ENCODE measurements at places on chromosomes 5 and 9.

- DNase-seq = no peak
Observed at GRCh38 chr5:53994148-53994547, 316.2 kb downstream of the ARL15 start.

DNA sequence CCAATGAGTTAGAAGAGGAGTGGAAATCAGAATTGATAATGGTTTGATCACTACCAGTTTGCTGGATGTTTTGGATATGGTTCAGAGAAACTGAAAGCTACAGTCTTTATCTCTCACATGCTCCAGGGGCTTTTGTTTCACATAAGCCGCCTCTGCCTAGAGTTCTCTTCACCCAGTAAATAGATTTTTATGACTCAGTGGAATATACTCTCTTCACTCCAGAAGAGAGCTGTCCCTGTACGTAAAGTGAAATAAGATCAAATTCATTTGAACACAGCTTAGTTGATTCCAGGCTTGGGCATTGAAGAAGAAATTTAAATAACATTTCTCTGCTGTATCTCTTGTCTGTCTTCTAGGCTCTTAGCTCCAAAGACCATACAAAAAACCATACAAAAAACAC lies 184.9 kb downstream of the TRPM3 start:
- DNase-seq = no peak

GRCh38 chr5:15012061-15012460 lies 140.5 kb upstream of the ANKH start:
- no peak for DNase-seq

- no peak for DNase-seq
Observed at GRCh38 chr9:38406476-38407186, 14.1 kb downstream of the ALDH1B1 start.

DNA sequence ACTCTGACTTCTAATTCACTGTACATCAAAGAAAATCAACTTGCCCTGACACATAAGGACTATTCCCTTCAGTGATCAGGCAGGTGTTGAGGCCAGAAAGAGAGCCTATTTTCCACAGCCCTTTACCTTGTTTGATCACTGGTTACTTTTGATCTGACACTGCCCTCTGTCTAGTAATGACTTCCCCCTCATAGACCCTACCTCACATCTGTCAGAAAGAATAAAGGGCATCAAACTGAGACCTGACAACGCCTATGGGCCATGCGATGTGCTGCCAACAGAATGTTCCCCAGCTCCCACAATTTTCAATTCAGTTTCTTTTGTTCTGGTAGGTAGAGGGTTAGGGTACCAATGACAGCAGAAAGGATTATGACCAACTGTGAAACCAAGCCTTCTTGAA lies 47.7 kb downstream of the FBXL17 start:
- no peak for DNase-seq

GRCh38 chr9:121349009-121349408 lies 21.0 kb downstream of the STOM start:
- DNase-seq = no peak

GRCh38 chr5:72035831-72036230 lies 71.4 kb upstream of the MAP1B start:
- no peak for DNase-seq

- peak; percentile 85 for DNase-seq
Observed at GRCh38 chr9:128420651-128421481, at the start of gene CERCAM. CERCAM (plus strand) TSS chr9:128420857; CDS start chr9:128420878, 21 bp downstream.

DNA sequence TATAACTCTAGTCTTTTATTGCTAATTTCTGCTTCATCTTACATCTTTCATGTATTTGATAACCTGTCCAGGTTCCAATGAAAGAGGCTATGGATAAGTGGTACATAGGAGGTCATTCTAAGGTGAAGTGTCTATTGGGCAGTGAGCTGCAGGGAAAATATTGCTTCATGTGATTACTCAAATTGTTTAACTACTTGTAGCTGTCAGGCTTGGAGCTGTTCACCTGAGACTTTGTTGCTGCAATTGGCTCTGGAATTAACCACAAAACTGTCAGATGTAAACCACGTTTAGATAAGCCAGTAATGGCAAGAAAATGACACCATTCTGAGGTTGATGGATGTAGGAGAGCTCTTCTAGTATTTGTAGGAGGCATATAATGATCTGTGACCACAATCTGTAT lies 26.0 kb downstream of the ADAMTSL1 start:
- DNase-seq = no peak

- no peak for DNase-seq
Observed at GRCh38 chr5:175710326-175710725, 52.5 kb downstream of the HRH2 start.

GRCh38 chr5:14399054-14399692 lies 182.4 kb upstream of the OTULINL start:
- no peak for DNase-seq

DNA sequence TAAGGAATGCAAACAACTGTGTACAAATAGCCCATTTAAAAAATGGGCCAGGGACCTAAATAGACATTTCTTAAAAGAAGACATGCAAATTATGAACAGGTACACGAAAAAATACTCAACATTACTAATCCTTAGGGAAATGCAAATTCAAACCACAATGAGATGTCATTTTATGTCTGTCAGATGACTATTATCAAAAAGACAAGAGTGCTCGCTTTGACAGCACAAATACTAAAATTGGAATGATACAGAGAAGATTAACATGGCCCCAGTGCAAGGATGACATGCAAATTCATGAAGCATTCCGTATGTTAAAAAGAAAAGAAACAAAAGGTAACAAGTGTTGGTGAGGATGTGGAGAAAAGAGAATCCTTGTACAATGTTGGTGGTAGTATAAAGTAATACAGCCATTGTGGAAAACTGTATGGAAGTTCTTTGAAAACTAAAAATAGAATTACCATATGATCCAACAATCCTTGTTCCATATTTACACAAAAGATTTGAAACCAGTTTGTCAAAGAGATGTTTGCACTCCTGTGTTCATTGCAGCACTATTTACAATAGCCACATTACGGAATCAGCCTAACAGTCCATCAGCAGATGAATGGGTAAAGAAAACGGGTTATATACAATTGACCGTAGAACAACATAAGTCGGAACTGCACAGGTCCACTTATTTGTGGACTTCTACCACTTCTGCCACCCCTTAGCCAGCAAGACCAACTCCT lies 47.2 kb upstream of the PCAT7 start:
- DNase-seq = no peak
